ENCODE measurements at places on chromosomes 5 and 9. TPM values are rescaled to one million over a fixed set of nuclear protein-coding genes. Genes with fewer than 3 reads are reported as not detected.

The OLFML2A gene
- 4.7 TPM for polyA plus RNA-seq

GRCh38 chr5:11383506-11384095 lies 520.6 kb downstream of the CTNND2 start:
- no peaks in the 10 kb centered on the region for H3K36me3 ChIP-seq
- no peaks in the 10 kb centered on the region for H3K4me1 ChIP-seq
- DNase-seq: no peak
- no peak overlapping the region for H3K27ac ChIP-seq

DNA sequence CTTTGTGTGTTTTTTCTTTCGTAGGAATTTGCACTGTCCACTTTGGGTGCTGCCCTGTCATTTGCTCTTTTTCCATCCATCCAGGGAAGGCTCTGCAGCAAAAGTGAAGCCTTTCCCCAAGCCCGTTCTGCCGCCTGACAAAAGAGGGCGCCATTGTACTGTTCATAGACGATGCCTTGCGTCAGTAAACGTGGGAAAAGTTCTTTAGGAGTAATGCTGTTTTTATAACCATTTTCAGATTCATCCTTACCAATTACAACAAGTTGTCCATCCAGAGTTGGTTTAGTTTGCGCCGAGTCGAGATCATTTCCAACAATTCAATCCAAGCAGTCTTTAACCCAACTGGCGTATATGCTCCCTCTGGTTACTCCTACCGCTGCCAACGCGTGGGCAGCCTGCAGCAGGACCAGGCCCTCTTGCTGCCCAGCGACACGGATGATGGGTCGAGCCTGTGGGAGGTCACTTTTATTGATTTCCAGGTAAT lies 34.3 kb upstream of the RPS23 start:
- H3K27ac ChIP-seq: no peak overlapping the region
- H3K36me3 ChIP-seq: no peaks in the 10 kb centered on the region
- peak; percentile 83 for DNase-seq
- peaks cover 6% of the 10 kb centered on the region for H3K4me1 ChIP-seq

The TAF11L10 gene
- not detected for polyA plus RNA-seq

DNA sequence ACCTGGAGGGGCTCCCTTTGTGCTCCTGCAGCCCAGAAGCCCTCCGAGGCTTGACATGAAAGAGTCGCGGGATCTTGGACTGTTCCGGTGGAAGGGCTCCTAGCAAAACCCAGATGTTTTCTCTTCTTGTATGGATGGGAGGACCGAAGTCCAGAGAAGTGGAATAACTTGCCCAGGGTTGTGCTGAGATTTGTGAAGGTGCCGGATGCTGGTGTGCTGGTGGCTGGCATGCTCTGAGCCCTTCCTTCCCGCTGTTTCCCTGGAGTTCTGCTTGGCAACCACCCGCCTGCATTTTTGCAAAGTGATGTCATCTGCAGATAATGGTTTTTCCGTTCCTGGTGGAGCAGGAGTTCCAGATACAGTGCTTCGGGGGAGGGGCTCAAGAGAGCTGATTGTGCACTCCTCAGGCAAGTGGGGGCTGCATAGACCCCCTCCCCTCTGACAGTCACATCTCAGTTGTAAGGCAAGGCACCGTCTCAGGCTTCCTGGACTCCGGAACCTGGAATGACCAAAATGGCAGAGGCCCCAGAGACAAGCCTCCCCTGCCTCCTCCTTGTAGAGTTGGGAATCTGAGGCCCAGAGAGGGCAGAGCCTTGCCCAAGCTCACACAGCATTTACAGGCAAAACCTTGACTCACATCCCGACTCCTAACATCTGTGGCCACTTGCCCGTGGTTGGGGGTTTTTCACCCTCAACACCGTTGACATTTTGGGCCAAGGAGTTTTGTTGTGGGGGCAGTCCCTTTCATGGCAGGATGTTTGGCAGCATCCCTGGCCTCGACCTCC lies 157.0 kb downstream of the RGS3 start:
- no peak overlapping the region for H3K4me3 ChIP-seq
- H3K27ac ChIP-seq: peak overlapping the region; percentile 96
- peaks cover 38% of the 10 kb centered on the region for H3K4me1 ChIP-seq
- no peaks in the 10 kb centered on the region for H3K36me3 ChIP-seq
- H3K27me3 ChIP-seq: no peaks in the 10 kb centered on the region

DNA sequence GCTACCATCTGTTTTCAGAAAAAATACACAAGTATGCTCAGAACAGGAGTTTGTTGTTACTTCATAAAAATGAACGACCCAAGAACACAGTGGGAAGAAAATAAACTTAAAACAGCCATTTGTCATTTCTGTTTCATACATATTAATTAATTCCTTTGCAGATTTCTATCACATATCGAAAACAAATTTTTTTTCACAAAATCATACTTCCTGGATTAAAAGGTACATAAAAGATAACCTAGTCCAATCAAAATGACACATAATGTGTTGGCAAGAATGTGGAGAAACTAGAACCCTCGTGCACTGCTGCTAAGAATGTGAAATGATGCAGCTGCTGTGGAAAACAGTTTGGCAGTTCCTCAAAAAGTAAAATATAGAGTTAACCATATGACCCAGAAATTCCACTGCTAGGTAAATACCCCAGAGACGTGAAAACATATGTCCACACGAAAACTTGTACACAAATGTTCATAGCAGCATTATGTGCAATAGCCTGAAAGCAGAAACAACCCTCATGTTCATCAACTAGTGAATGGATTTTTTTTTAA lies 46.0 kb downstream of the MYO10 start:
- peak; percentile 78 for DNase-seq
- H3K4me1 ChIP-seq: peaks cover 40% of the 10 kb centered on the region
- H3K36me3 ChIP-seq: no peaks in the 10 kb centered on the region
- H3K27me3 ChIP-seq: no peaks in the 10 kb centered on the region

The SCGB3A2 gene
- not detected for polyA plus RNA-seq

- no peak overlapping the region for H3K27ac ChIP-seq
- no peaks in the 10 kb centered on the region for H3K27me3 ChIP-seq
- peaks cover 5% of the 10 kb centered on the region for H3K36me3 ChIP-seq
- peaks cover 3% of the 10 kb centered on the region for H3K4me1 ChIP-seq
Observed at GRCh38 chr5:173911623-173912022, 23.5 kb downstream of the CPEB4 start.

The ADAMTS2 gene
- polyA plus RNA-seq: 68.2 TPM

The LCN12 gene
- polyA plus RNA-seq: 0.12 TPM

DNA sequence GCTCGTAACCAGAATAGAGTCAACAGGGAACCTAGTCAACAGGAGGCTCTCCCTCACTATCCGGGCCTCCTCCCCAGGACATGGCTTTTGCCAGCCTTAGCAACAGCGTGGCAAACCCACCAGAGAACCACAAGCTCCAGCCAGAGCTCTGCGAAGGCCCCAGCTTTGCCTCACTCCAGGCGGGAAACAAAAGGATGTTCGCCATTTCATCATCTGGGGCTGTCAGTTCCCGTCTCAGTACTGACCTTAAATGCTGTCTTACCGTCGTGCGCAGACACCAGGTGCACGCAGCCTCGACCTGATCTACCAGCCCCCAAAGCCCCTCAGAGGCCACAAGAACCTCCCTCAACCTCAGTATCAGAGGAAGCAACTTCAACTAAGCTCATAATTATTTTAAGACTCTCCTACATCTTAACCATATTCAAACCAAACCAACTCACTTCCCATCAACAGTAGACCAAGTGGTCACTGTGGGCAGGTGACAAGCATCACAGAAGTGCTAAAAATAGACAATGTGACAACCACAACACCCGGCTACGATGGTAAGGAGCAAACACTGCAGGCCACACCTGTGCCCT lies 71.4 kb downstream of the SEMA4D start:
- no peak overlapping the region for H3K4me3 ChIP-seq
- peaks cover 22% of the 10 kb centered on the region for H3K4me1 ChIP-seq
- no peak overlapping the region for H3K27ac ChIP-seq

The GDA gene
- polyA plus RNA-seq: not detected

GRCh38 chr5:148922606-148923005 lies 96.2 kb downstream of the ADRB2 start:
- no peaks in the 10 kb centered on the region for H3K27me3 ChIP-seq
- peak; percentile 28 for DNase-seq
- H3K36me3 ChIP-seq: no peaks in the 10 kb centered on the region
- no peak overlapping the region for H3K27ac ChIP-seq
- no peak overlapping the region for H3K4me3 ChIP-seq
- peaks cover 3% of the 10 kb centered on the region for H3K4me1 ChIP-seq

GRCh38 chr9:135246248-135247205 lies 159.1 kb downstream of the OLFM1 start:
- H3K27ac ChIP-seq: no peak overlapping the region
- no peak for DNase-seq
- H3K27me3 ChIP-seq: no peaks in the 10 kb centered on the region
- no peaks in the 10 kb centered on the region for H3K4me1 ChIP-seq

DNA sequence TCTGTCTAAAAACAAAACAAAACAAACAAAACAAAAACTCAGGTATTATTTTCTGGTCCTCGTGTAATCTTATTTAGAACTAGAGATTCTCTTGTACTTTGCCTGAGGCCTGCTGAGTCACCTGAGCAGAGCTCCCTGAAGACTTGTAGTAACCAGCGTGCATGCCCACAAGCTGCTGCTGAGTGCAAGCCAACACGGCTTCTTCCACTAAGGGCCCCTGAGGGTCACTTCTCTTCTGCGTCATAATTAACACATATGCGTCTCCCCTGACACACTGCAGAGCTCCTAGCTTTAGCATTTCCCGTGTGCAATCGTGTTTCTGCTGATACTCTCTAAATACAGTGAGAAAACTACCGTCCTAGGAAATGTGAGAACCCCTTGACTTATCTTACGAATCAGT lies 10.9 kb upstream of the NDFIP1 start:
- DNase-seq: no peak
- no peak overlapping the region for H3K27ac ChIP-seq
- no peak overlapping the region for H3K4me3 ChIP-seq
- H3K27me3 ChIP-seq: peaks cover 11% of the 10 kb centered on the region
